ENCODE measurements at places on chromosomes 5 and 9. TPM values are rescaled to one million over a fixed set of nuclear protein-coding genes. Genes with fewer than 3 reads are reported as not detected.

Gene F2RL1
- 77.5 TPM for total RNA-seq

Gene HAVCR2
- not detected for total RNA-seq

Gene GARIN3
- not detected for total RNA-seq

Gene ENDOG
- total RNA-seq, result 15.5 TPM

Gene SSBP2
- 7.2 TPM for total RNA-seq

Gene PCDHA9
- not detected for total RNA-seq

Gene TPPP
- total RNA-seq, result 0.14 TPM

Gene C9
- total RNA-seq, result not detected

Gene MOB3B
- total RNA-seq, result 35.0 TPM

Gene ADAMTS16
- total RNA-seq, result not detected

Gene PRRT1B
- total RNA-seq, result not detected

Gene SLC36A3
- total RNA-seq, result not detected

Gene AGXT2
- not detected for total RNA-seq

Gene TAF11L10
- not detected for total RNA-seq

Gene NSG2
- total RNA-seq, result not detected

Gene SLC34A3
- not detected for total RNA-seq

Gene NSMF
- 29.1 TPM for total RNA-seq

Gene DBH
- not detected for total RNA-seq

Gene GDA
- 1.2 TPM for total RNA-seq

Gene CARTPT
- total RNA-seq, result not detected

Gene PAX5
- total RNA-seq, result under 0.01 TPM

Gene STING1
- 27.2 TPM for total RNA-seq

Gene GGTA1
- total RNA-seq, result not detected

Gene PCDH12
- total RNA-seq, result 0.07 TPM

Gene LNPEP
- total RNA-seq, result 30.7 TPM

Gene CFAP90
- total RNA-seq, result not detected

Gene FOXD4L3
- total RNA-seq, result 0.04 TPM

Gene DDX4
- not detected for total RNA-seq

Gene FAM81B
- total RNA-seq, result not detected
